ENCODE measurements at places on chromosomes 7 and 10.

- no peak for DNase-seq
Observed at GRCh38 chr7:105934572-105935185, 28.4 kb upstream of the CDHR3 start.

GRCh38 chr7:131957338-131958020, 401.1 kb upstream of the PODXL start:
- no peak for DNase-seq

- DNase-seq: no peak
Observed at GRCh38 chr10:26800468-26800867, 60.3 kb downstream of the ABI1 start.

- no peak for DNase-seq
Observed at GRCh38 chr10:79292026-79292766, 55.1 kb upstream of the PPIF start.

DNA sequence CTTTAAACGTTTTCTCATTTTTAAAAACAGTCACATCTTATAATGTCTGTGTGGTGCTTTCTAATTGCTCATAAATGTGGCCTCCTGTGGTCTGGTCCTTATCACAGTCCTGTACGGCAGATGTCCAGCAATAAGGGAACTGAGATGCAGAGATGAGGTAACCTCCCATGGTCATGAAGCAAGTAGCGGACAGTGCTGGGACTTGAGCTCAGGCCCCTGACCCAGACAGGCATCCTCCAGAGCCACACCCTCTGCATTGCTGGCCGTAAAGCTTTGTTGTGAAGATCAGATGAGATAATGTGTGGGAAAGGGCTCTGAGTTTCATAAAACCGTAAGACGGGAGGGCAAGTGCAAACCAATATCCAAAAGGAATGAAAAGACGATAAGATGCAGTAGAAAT, 48.2 kb downstream of the DYNC2I1 start:
- no peak for DNase-seq

- no peak for DNase-seq
Observed at GRCh38 chr10:80487791-80488538, 33.9 kb downstream of the TSPAN14 start.

DNA sequence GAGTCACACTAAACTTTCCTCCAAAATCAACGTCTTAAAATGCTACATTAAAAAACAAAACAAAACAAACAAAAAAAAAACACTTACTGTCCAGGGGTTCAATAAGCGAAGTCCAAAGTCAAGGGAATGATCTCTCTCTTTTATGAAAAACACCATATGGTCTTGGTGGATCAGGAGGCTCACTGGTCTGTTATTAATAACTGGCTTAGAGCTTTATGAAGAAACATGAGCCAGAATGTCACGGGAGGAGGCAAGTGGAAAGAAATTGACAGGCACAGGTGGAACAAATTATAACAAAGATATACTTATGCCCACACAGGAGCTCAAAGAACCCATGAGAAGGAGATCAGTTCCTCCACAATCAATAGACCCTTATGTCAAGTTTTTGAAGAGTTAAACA, at the start of gene MRLN:
Gene MRLN, minus strand, starts transcription at position 189 of the 400 bp plus-strand sequence.
- no peak for DNase-seq

- DNase-seq: no peak
Observed at GRCh38 chr7:149719912-149720335, 53.5 kb downstream of the ZNF467 start.

GRCh38 chr10:57017356-57018037, 656.4 kb upstream of the ZWINT start:
- no peak for DNase-seq

GRCh38 chr7:18872344-18872743, 245.1 kb downstream of the TWIST1 start:
- DNase-seq: no peak

DNA sequence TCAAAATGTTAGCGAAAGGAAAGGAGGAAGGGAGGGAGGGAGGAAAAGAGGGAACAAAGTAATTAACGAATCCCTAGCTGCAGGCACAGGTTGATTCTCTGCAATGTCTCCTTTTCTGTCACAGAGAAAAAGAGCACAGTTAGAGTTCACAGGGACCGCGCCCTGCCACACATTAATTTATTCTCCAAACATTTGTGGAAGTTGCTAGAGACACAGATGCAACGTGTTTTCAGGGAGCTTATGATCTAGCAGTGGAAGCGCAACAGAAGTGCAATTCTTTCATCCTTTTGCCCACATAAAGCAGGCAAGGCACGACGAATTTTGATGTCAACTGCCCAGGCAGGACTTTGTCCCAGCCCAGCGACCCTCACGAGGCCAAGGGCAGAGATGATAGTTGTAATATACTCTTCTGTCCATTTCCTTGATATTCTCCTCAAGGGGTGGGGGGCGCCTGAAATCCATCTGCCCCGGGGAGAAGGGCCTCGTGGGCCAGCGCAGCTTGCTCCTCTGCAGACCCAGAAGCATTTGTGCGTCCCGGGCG, 101.7 kb upstream of the ZNF438 start:
- DNase-seq: no peak

GRCh38 chr7:67764289-67764688, 767.7 kb downstream of the TYW1 start:
- DNase-seq: no peak

DNA sequence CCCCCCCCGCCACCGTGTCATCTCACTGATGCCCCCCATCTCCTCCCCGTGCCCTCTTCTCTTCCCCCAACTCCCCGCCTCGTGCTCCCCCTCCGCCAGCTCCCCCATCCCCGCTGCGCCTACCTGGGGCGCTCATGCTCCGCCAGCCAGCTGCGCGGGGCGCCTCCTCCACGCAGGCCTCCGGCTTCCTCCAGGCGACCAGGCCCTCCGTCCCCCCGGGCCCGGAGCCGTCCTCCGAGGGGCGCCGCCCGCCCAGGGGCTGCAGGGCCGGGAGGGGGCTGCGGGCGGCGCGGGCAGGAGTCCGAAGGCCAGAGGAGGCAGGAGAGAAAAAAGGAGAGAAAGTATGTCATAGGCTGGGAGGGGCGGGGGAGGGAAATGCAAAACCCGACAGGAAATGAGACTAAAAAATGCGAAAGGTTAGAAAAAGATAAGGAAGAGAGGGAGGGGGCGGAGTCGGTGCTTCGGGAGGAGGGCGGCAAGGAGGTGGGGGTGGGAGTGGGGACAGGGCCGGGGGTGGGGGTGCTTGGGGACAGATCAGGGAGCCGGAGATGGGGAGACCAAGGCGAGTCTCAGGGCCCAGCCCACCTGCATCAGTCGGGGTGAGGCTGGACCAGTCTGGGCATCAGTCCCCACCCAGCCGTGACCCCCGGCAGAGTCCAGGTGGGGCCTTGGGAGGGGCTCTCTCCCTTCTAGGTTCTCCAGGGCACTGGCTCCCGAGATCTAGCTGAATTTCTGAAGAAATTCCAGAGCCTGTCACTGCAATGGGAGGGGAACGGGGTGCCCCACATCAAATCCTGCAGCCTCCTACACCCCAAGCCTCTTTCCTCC, at the start of gene CARD11:
Gene CARD11, minus strand, starts transcription at position 324 of the 828 bp plus-strand sequence. CDS start 85,361 bp downstream, outside the sequence.
- DNase-seq: no peak

GRCh38 chr7:126605553-126605952, 647.2 kb downstream of the GRM8 start:
- no peak for DNase-seq

DNA sequence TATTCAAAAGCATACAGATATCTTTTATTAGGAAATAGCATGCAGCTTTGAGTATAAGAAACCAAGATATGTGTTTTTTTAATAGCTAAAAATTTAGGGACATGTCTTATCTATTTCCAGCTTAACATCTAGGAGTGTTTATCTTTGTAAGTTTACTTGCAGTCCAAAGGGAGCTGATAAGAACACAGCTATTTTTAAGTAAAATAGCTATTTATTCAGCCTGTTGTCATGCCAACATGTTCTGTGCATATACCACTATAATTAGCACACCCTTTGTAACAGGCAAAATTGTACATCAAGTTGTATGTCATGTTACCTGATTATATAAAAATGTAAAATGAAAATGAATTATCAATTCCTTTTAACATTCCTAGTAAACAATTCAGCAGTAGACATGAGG, 29.6 kb downstream of the FAM133B start:
- no peak for DNase-seq

All from AG04450 (cell line).